Activated CD4-positive, alpha-beta T cell treated with anti-CD3 and anti-CD28 coated beads, Interleukin-2, amount 10 ng/mL, durations not matched to agents 24 days and 14 days (primary cell): ENCODE measurements at places on chromosomes 3 and 15.

GRCh38 chr3:52220380-52221026 lies 4.9 kb downstream of the TLR9 start:
- peak; percentile 96 for DNase-seq

- no peak for DNase-seq
Observed at GRCh38 chr3:179682426-179683080, 29.7 kb downstream of the USP13 start.

GRCh38 chr3:15286022-15286421 lies 46.4 kb downstream of the SH3BP5 start:
- DNase-seq, result no peak

DNA sequence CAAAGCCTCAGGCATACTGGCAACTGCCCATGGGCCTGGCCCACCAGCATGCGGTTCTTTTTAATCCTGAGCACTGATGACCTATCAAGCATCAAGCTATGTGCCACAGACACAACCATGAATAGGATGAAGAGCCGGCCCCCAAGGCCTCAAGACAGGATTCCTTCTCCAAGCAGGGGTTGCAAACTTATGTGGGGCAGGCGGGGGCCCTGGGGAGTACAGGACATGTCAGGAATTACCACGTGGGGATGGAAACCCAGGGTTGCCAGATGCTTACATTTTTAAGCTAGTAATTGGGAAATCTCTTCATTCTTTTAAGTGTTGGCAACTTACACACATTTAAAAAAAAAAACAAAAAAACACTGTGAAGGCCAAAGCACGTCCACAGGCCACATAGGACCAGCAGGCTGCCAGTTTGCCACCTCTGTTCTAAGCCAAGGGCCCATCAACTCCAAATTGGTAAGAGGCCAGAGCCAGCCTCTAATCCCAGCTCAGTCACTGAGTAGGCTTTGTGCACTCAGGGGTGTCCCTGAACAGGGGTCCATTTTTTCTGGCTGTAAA lies 32.8 kb downstream of the BDH1 start:
- no peak for DNase-seq
